ENCODE measurements at places on chromosomes 5 and 9. TPM values are rescaled to one million over a fixed set of nuclear protein-coding genes. Genes with fewer than 3 reads are reported as not detected.

Gene IFNA21
- not detected for total RNA-seq

Gene BARHL1
- not detected for total RNA-seq

Gene SMIM33
- not detected for total RNA-seq

Gene HAVCR2
- 1.2 TPM for total RNA-seq

Gene TUSC1
- total RNA-seq = 24.5 TPM

Gene IL4
- not detected for total RNA-seq

Gene UNC5A
- not detected for total RNA-seq

Gene PELO
- 51.4 TPM for total RNA-seq

Gene ALDH1A1
- not detected for total RNA-seq

Gene IRX2
- not detected for total RNA-seq

Gene TNFSF8
- not detected for total RNA-seq

Gene TSSK1B
- total RNA-seq = not detected

Gene PHYHD1
- not detected for total RNA-seq

Gene ZNF608
- 18.5 TPM for total RNA-seq

Gene MSX2
- total RNA-seq = 4.3 TPM

Gene MELK
- 46.8 TPM for total RNA-seq

Gene GMCL2
- not detected for total RNA-seq

Gene NSUN2
- total RNA-seq = 116 TPM

Gene POLE3
- total RNA-seq = 80.4 TPM

Measured in A375 (cell line).